T-helper 2 cell (primary cell): ENCODE measurements at places on chromosomes 13 and 19.

GRCh38 chr19:11375143-11375948, 880 bp downstream of the SWSAP1 start:
- DNase-seq, result peak; percentile 93

GRCh38 chr19:12544401-12544876, 6.8 kb downstream of the ZNF564 start:
- DNase-seq, result no peak

GRCh38 chr19:5021046-5021445, 52.1 kb downstream of the KDM4B start:
- DNase-seq, result no peak

GRCh38 chr13:23391752-23392151, 41.8 kb downstream of the SACS start:
- no peak for DNase-seq

GRCh38 chr19:38819231-38819920, 6.6 kb upstream of the LGALS4 start:
- no peak for DNase-seq

DNA sequence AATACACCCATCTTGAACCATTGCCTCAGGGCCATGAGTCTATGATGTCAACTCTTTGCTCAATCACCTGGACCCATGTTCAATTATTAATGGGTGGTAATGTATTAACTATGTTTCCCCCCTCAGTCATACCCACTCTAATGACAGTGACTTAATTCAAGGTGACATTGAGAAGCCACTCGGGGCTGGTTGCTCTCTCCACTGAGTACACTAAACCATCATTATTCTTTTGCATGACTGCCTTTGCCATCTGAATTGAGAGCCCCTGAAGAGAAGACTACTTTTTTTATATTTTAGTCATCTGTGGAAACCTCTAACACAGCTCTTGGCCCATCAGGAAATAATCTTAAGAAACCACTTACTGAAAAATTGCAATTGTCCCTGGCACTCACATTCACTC, 139.2 kb upstream of the SOX21 start:
- DNase-seq, result no peak
